ENCODE measurements at places on chromosomes 3 and 15.

DNA sequence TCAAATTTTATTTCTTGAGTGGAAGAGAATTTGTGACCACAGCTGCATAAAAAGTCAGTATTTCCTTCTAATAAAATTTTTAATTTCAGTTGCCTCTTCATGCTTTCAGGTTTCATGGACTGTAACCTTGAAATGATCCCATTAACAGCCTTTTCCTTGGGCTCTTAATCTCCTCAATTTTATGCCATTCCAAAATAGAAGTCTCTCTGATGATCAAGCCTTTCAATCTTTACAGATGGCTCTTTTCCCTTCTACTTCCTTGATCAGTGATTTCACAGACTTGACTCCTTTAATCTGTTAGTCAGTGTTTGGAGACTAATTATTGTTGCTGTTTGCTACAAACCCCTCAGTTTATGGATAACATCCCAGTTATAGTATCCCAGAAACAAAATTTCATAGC lies 11.9 kb downstream of the TSC22D2 start:
- no peak for DNase-seq

- DNase-seq = no peak
These were observed 12.9 kb downstream of the BDH1 start for GRCh38 chr3:197542741-197543454.

DNA sequence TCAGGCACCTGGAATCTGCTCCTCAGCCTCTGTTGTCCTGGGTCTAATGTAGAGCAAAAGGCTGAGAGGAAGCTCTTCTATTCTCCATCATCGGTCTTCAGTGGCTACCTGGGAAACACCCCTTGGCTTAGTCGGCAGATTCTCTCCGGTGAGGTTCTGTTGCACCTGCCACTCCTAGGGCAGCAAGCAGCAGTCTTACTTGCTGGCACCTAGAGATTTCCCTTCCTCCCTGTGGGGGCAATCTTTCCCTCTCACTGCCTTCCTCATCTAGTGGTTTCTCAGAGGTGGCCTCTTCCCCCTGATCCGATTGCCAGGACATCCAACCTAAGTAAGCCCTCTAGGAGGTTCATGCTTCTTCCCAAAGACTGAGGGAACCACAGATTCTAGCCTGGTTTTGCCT lies 60.8 kb downstream of the PLS1 start:
- DNase-seq = no peak

GRCh38 chr3:57085211-57085610 lies 24.7 kb downstream of the SPATA12 start:
- DNase-seq = no peak

DNA sequence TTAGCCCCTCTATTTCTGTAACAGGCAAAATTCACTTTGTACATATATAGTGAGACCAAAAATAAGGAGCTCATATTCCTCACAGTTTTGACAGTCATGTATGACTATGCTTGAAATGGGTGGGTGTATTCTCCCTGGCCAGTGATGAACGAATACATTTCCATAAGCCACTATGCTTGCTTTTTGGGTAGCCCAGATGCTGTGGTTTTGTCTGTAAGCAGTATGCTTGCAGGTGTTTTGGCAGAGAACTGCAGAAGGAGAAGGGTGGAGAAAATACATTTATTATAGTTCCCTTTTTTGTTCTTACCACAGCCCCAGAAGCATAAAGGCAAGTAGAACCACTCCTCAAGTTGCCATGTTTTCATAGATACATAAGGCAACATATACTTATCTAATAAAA lies 131.2 kb downstream of the RBMS3 start:
- no peak for DNase-seq

DNA sequence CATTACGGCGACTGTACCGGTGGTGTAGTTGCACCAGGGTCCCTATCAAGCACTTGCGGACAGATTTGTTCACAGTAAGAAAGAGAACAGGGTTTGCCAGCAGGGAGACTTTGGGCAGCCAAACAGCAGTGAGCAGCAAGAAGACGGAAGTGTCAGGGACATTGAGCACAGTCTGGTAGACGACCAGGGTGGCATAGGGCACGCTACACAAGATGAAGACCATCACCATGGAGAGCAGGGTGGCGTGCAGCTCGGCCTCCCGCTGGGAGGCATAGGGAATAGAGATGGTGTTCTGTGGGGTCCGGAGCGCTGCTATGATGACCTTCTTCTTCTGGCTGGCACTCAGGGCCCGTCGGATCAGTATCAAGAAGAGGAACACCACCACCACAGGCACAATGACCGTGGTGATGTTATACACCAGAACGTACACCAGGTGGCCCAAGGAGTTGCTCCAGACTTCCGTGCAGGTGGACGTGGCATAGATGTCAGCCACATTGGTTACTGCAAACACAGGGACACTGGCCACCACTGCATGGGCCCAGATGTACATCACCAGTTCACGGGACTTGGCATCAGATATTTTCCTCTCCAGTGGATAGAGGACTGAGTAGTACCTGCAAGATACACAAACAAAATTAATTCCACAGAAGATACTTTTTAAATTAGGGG lies 19.1 kb upstream of the FSIP1 start:
- DNase-seq = no peak

DNA sequence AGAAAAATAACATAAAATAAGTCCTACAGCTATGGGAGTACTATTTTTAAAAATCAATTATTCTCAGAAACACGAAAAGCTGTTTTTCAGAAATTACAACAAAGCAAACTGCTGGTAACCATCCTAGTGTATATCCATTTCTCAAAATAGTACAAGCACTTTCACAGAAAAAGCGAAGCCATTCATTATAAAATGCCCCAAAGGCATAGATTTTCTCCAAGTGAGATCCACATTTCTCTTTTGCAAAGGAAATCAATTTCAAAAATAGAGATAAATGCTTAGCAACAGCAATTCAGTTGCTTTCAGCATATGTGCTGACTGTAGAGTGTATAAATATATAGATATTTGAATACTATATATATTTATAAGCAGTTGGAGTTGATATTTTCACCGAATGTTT lies 1266.3 kb downstream of the SI start:
- no peak for DNase-seq

GRCh38 chr15:73604477-73604876 lies 28.7 kb downstream of the NPTN start:
- no peak for DNase-seq

GRCh38 chr15:88702983-88703382 lies 64.2 kb downstream of the ISG20 start:
- no peak for DNase-seq

All from GM04504 (cell line).